ENCODE measurements at places on chromosomes 7 and 10.

DNA sequence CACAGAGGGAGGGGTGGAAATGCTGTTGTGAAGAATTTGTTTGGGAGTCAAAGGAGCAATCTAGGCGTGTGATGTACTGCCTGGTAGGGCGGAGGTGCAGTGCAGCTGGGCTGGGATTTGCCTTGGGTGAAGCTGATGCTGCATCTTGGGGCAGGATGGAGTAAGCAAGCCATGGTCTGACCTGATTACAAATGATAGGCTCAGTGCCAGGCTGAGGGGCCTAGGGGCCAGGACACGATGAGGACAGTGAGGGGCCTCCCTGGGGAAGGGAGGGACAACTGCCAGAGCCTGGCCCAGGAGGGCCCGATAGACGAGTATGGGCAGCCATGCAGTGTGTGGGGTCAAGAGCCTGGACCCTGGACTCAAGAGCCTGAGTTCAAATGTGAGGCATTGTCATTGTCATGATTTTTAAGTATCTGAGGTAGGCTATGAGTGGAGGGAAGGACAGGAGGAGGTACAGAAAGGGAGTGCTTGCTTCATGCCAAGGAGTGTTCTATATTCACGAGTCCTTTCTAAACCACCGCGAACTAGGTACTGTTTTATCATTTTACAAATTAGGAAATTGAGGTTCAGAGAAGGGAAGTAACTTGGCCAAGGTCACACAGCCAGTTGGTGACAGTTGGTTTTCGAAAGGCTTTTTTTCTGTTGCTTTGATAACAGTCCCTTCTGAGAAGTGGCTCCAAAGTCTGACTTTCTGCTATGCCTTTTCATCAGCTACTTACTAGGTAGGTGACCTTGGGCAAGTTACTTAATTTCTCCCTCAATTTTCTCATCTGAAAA is 29.7 kb downstream of the HIF1AN start:
- no peak for DNase-seq

GRCh38 chr7:16465469-16466361 is at the start of gene SOSTDC1:
SOSTDC1 (minus strand) TSS chr7:16465738; CDS start chr7:16465668, 70 bp downstream.
- DNase-seq, result no peak

GRCh38 chr10:22623633-22624253 is 90.6 kb downstream of the PIP4K2A start:
- DNase-seq, result no peak

DNA sequence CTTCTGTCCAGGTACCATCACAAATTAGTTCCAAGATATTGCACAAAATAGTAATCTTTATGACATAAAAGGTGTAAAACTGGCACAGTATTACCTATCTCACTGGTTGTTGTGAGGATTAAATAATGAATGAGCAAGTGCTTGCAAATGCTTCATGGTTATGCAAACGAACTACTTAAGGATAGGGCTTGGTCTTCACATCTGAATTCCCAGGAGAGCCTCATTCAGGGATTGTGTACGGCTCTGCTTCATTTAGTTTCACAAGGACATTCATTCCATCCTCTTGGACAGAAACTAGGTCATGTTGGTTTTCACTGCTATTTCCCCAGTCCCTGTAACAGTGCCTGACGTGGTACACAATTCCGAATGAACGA is 12.1 kb downstream of the ABCA13 start:
- DNase-seq, result no peak

- DNase-seq, result no peak
Observed at GRCh38 chr10:118915161-118915560, 114.4 kb upstream of the NANOS1 start.

DNA sequence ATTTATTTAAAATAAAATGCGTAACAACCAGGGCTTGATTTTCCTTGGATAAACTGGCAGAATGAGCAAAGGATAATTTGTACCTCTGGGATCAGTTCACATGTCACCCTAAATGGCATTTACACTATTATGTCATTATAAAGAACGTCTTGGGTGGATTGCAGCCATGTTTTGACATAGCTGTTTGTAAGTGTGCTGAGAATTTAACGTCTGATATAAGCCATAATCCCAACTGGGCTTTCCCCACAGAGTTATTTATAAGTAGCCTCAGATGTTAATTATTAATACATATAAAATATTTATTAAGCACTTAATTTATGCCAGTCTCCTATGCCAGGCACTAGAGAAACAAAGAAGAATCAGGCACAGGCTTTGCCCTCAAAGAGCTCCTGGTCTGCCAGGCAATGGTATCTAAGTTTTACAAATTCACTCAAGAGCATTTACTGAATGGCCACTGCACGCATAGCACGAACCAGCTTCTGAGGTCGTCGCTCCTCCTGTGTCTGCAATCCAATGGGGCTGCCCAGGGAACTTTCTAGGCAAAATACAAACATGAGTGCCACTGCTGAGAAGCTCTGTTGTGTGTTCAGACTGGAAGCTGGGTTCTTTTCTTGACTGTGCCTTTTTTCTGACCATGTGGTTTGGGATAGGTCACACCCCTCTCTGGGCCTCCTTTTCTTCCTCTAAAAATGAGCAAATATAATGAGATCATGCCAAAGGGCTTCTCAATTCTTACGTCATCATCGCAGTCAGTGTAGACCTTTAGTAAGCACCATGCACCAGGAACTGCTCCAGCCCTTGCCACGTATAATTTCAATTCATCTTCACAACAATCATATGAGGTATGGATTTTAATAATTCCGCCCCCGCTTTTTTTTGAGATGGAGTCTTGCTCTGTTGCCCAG is 11.3 kb upstream of the CTBP2 start:
- no peak for DNase-seq

DNA sequence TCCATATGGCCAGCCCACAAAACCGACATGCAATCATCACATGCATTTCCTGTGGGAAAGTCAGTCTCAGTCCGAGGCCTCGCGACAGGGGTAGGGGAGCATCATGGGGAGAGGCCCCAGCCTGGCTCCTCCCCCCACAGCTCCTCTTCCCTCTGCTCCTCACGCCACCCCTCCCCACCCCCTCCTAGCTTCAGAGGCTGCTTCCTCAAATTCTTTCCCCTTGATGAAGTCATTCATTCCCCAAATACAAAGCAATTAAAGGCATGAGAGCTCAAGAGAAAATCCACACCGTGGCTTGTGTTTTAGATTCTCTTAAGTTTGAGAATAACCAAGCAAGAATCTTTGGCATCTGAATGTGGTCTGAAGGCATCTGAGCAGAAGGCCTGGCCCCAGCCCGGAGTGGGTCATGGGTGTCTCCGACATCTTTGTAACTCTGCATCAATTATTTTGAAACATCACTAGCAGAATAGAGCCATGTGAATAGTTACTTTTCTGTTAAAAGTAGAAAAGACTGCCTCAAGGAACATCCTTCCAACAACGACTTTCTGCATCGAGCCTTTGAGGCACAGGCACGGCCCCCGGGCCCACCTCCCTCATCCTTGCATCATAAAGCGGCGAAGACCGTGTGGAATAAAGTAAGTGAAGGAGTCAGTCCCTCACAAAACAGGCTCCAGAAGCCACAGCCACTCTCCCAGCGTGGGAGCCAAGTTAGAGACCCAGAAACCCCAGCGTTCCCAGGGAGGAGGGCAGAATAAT is 90.9 kb downstream of the DIP2C start:
- DNase-seq, result no peak

DNA sequence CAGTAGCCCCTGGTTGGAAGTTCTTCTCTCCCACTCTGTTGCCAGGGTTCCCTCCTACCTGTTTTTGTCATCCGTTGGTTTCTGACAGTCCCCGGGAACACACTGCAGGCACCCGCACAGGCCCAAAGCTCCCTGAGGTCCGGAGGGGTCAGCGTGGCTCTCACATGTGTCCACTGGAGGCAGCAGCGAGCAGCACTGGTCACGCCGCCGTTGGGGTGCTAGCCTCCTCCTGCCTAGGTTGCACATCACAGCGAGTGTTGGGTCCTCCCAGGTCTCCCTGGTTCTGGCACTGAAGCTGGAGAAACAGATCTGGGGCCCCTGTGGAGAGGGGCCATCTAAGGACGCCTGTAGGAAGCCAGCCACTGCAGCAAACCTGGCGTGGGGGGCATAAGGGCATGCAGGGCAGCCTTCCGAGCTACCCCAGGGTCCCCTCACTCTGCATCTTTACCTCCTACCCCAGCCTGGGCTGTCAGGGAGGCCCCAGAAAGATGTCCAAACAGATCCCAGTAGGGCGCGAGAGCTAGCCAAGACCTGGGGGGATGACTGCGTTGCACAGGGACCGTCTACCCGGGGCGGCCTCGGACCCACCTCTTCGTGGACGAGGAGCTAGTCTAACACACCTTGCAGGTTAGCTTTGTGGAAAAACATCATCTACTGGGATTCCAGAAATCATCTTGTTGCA is 28.9 kb downstream of the LRRC27 start:
- peak; percentile 71 for DNase-seq

GRCh38 chr10:124539935-124540641 is 78.5 kb downstream of the LHPP start:
- peak; percentile 90 for DNase-seq

DNA sequence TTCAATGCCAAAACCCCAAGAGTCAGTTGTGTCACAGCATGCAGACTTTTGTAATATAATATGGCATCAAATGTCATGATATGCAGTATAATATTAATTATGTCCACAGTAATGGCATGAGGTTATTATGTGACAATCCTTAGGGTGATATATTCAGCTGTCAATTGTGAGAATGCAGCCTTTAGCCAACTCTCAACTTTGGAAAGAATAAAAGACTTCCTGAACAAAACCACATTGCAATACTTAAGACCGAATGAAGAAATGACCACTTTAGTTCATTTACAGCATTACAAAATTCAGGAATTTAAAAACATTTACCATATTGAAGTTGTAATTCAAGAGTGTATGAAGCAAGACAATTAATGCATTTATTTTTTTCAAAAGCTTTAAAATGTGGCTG is 45.4 kb downstream of the CPVL start:
- no peak for DNase-seq

GRCh38 chr7:130216750-130217149 is 9.1 kb downstream of the SSMEM1 start:
- peak; percentile 29 for DNase-seq

- DNase-seq, result no peak
Observed at GRCh38 chr7:114903131-114903530, 18.8 kb upstream of the MDFIC start.

GRCh38 chr7:94656925-94657731 is 1.2 kb upstream of the SGCE start:
- peak; percentile 69 for DNase-seq

- DNase-seq, result no peak
Observed at GRCh38 chr7:121621937-121622336, 225.8 kb upstream of the FAM3C start.

- DNase-seq, result no peak
Observed at GRCh38 chr7:19026888-19027287, 90.5 kb downstream of the TWIST1 start.

DNA sequence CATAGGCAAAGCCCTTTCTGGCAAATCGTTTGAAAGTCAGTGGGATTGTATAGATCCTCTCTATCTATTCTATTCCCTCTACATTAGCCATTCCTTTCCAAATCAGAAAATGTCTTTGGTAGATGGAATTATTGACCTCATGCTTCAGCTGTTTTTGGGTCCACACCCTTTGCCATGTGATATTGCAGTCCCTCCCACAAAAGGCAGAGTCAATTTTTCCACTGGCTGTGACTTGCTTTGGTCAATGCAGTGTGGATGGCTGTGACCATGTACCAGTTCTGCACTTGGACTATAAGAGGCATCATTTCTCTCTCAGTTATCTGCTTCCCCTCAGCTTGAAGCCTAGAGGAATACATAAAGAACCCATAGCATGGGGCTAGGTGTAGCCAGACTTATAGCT is 332.9 kb downstream of the PTEN start:
- DNase-seq, result no peak

GRCh38 chr10:33252324-33252723 is 82.1 kb downstream of the NRP1 start:
- no peak for DNase-seq

GRCh38 chr7:114670676-114671075 is 251.2 kb upstream of the MDFIC start:
- DNase-seq, result no peak

DNA sequence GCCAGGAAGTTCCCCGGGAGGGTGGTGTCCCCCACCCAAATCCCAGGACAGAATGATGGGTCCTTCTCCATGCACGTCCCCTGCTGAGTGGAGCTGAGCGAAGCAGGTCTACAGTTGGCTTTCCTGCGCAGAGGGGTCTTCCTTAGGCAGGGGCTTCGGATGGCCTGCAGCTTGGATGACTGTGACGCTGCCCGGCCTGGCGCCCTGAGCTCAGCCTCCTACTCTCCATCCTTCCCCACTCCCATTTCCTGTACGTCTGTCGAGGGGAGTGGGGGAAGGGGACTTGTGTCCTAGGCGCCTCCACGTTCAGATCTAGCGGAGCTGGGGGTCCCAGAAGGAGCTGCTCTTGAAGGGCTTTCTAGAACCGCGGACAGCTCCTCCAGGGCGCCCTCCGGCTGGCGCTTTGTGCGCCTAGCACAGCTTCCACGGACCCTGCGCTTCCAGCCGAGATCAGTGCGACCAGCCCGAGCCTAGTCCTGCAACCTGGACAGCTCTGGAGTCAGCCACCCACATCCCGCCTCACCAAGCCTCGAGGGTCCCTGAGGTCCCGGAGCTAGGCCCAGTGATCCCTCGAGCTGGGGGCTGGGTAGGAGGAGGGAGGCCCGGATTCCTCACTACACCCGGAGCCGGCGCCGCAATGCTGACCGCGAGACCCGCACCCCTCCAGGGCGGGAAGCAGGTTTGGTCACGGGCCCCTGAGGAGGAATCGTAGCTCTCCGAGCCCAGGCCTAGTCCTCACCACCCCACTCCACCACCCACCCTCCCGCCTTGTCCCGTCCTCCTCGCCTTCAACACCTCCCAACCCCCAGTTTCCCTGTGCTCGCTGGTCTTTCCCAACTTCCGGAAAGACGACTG is 1.9 kb downstream of the GRID1 start:
- DNase-seq, result no peak

GRCh38 chr10:3872712-3873329 is 87.8 kb upstream of the KLF6 start:
- DNase-seq, result no peak

GRCh38 chr7:116591202-116592040 is 66.6 kb downstream of the CAV1 start:
- no peak for DNase-seq

DNA sequence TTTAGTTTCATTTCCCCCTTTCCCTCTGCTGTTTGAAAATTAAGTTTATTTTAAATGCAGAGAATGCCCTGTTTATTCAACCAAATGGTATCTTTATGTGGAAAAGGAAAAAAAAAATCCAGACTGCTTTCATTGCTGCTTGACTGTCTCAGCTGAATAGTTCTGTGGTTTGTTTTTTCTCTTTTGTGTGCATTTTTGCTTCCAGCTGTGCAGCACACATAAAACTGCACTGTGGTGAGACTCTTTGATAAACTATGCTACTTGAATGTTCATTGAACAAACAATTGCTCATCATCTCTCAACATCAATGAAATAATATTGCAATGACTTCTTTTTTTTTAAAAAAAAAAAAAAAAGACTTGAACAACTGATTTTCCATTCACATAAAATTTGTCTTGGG is 78.6 kb upstream of the GLI3 start:
- no peak for DNase-seq

GRCh38 chr10:100510533-100511308 is 8.9 kb downstream of the SEC31B start:
- DNase-seq, result peak; percentile 93

All from activated CD4-positive, alpha-beta T cell treated with anti-CD3 and anti-CD28 coated beads, Interleukin-2, amount 10 ng/mL, durations not matched to agents 24 days and 14 days (primary cell).